Fibroblast of skin of scalp (primary cell): ENCODE measurements at places on chromosomes 3 and 15.
A peak's percentile ranks its signal among the peaks of the same experiment; 100 is the strongest.

DNA sequence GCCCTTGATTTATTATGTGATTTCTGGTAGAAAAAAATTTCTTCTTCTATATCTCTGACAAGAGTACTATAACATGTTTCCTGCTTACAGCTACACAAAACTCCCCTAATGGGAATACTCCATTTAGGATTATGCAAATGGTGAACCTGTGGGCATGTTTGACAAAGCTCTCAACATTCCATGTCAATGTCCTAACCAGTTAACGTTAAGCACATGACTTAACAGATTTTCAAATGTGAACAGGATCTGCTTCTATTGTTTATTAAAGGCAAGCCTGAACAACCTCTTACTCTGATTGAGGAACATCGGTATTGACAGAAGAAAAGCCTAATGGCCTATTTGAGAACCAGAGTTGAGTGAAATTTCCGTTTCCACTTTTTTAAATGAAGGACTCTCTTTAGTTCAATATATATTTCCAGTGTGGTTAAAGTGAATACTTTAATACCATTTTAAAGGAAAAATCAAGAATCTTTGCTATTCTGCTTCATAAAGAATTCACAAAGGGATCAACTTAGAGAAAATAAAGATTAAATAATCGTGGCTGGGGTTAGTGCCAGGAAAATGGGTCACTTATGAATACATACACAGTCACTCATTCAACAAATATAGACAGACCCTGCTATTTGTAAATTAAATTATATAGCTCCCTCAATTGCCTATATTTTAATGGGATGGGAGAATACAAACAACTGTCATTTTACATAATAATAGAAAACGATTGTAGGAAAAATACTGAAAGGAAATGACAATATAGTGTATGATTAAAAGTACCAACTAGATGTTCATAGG is 300.3 kb upstream of the CBLB start:
- DNase-seq, result no peak

DNA sequence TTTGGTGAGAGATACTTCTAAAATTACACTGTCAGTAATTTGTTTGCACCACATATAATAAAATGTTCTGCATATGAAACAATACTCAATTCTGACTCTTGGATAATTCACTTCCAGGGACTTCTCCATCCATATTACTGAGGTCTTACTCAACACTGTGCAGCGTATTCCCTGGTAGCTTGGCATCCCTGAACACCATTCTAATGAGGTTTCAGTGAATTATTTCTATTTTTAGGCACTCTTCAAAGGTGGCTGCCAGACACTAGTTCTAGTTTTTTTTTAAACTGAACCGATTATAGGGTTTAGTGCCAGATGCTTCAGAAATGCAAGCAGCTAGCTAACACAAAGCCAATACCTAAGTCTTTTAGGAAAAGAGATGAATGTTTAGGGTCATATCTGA is 283.3 kb downstream of the FEZF2 start:
- no peak for DNase-seq

DNA sequence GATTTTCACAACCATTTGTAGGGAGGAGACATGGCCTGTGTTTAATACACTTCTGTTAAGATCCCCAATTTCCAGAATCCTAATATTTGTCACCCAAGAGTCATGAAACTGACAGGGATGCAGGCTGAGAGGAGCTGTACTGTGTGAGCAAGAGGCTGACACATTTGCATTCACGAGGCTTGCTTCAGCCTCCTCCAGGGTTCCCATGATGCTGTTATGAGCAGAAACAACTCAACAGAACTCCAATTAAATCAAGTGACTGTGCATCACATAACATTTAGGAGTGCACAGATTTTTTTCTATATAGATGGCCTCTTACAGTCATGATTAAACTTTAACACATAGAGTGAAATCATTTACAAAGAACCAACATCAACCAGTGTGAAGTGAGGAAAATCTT is 292.3 kb upstream of the STT3B start:
- DNase-seq, result no peak

- DNase-seq, result no peak
These were observed 12.4 kb downstream of the CD276 start for GRCh38 chr15:73696641-73697001.

DNA sequence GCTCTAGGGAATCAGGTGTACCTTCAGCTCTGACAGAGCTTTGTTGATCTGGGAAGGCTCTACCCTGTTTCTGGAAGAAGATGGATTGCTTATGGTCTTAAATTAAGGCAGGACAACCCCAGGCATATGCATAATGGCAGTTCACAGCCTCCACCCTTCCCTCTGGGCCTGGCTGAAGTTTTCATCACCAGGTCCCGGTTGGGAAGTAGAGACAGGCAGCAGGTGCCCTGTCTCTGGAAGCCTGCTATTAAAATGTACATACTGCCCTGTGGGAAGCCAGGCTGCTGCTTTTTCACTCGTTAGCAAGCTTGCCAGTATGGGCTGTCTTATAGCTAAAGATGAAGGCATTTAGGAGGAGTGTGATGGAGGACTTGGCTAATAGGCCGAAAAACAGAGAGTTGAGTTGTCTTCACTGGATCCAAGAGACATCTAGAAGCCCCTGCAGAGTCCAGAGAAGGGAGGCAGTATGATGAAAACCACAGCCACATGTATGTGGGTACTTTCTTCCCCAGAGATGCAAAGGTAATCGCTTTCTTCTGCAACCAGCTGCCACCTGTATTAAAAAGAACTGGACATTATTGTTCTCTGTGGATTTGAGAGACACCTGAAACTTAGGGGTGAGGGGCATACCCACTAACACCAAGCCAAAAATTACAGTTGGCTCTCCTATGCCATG is 34.4 kb downstream of the ABHD2 start:
- DNase-seq, result no peak

- no peak for DNase-seq
These were observed 4.5 kb downstream of the CEP19 start for GRCh38 chr3:196707566-196707965.

DNA sequence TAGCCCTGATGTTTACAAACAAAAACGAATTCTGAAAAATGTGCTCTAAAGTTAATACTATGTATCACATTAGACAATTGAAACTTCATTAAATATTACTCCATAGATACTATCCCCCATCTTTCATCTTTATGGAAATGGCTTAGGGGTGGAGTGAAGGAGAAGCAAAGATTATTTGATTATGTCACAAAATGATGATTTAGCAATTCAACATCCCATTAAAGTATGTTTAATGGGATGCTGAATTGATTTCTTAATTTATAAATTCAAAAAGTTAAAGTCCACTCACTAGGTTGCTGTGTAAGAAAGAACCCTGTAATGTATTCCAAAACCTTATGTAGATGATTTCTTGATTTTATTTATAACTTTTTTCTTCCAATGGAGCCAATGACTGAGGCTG is 201.1 kb downstream of the WDR72 start:
- no peak for DNase-seq

GRCh38 chr15:77573802-77574201 is 58.9 kb downstream of the LINGO1 start:
- DNase-seq, result no peak

- no peak for DNase-seq
These were observed 427.8 kb downstream of the LPP start for GRCh38 chr3:188581792-188582191.

- DNase-seq, result no peak
These were observed 14.1 kb upstream of the TOPAZ1 start for GRCh38 chr3:44227632-44228031.

- no peak for DNase-seq
These were observed 27.5 kb downstream of the BTLA start for GRCh38 chr3:112471596-112472325.

- no peak for DNase-seq
These were observed 6.6 kb upstream of the MNS1 start for GRCh38 chr15:56471440-56472069.

- no peak for DNase-seq
These were observed 14.8 kb upstream of the SH3BP5 start for GRCh38 chr3:15347063-15347736.

DNA sequence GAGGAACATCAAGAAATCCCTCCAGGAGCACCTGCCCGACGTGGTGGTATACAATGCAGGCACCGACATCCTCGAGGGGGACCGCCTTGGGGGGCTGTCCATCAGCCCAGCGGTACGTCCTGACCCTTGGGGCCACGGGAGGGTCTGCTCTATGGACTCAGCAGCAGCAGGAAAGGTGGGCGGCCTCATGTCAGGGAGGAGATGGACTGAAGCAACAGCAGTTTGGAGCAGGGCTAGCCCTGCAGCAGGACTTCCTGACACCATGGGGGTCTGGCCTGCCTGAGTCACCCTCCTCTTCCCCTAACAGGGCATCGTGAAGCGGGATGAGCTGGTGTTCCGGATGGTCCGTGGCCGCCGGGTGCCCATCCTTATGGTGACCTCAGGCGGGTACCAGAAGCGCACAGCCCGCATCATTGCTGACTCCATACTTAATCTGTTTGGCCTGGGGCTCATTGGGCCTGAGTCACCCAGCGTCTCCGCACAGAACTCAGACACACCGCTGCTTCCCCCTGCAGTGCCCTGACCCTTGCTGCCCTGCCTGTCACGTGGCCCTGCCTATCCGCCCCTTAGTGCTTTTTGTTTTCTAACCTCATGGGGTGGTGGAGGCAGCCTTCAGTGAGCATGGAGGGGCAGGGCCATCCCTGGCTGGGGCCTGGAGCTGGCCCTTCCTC is 24.2 kb downstream of the HDAC11 start:
- DNase-seq, result peak; percentile 26

GRCh38 chr3:44446929-44447328 is 30.5 kb downstream of the ZNF445 start:
- DNase-seq, result no peak

GRCh38 chr3:4250064-4250463 is 53.1 kb upstream of the SETMAR start:
- no peak for DNase-seq

GRCh38 chr15:70474471-70475406 is 288.6 kb downstream of the UACA start:
- DNase-seq, result peak; percentile 94

DNA sequence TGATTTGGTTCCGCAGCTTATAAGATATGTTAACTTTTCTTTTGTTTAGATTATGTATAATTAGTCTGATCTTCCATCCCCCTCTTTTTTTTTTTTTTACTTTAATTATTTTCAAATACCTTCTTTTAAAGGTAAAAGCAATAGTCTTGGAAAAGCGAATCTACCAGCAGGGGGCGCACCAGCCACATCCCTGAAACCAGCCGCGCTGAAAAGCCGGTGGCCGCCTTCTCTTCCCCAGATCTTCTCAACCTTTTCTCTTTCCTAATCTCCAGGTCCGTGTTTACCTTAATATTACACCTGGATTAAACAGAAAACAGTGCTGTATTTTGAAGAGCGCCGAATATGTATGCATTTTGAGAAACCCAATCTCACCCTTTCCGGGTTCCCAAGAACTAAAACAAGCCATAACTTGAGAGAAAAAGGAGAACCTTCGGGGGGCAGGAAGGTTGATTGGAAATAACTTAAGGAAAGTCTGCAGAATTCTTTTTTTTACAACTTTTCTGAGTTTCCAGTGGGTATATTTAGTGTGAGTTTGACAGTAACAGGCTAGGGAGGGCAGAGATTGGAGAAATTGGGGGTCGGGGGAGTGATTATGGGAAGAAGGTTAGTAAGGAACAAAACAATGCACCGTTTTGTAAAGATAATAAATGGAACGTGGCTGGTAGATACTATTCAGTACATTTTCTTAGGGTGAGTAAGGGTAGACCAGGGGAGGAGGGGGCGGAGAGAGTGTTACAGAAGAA is 2.0 kb upstream of the SOX2 start:
- peak; percentile 54 for DNase-seq

DNA sequence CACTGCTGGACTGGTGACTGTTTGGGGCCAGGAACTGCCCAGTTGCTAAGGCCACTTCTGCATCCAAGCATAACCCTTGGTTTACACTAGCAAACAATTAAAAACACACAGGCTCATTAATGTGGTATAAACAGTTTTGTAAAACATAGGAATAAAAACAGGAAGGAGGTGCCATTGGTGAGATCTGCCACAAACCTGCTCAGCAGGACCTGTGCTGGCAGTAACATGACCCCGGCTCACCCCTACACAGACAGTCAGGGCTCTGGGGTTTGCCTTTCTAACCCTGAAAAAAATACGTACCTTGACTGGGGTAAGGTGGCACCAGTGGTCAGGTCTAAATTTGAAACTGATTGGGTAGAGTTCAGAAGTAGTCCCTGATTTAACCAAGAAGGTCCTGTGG is 76.2 kb downstream of the ATP1B3 start:
- DNase-seq, result no peak

DNA sequence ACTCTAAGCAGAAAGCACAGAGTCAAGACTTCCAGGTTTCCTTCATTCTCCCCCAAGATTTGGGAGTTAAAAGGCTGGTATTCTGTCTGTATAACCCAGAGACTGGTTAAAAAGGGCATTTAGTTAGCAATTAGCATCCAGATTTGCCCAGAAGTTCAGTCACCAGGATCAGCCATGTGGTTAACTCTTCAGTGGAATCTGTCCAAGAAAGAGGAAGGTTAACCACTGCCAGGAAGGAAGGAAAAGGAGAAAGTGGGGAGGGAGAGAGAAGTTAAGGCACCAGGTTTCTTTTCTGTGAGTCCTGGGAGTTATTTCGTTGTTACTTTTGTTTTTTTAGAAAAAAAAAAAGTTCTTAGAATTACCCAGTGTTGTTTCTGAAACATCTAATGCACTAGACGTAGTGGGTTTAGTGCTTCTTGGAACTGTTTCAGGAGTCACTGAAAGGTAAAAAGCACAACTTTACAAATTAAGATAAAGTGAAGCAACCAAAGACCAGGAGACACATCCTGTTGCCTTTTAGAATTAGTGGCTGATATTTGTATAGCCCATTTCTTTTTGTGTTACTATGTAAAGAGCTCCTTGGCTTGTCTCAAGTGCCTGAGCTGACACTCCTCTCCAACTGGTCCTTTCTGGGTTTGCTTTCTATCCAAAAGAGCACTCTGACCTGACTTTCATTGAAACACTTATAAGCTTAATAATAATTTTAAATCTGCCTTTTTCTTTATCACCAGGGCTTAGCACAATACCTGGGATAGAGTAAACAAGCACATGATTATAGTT is 128.6 kb downstream of the ABI3BP start:
- DNase-seq, result no peak

GRCh38 chr3:3065876-3066275 is 44.3 kb downstream of the IL5RA start:
- DNase-seq, result peak; percentile 27

DNA sequence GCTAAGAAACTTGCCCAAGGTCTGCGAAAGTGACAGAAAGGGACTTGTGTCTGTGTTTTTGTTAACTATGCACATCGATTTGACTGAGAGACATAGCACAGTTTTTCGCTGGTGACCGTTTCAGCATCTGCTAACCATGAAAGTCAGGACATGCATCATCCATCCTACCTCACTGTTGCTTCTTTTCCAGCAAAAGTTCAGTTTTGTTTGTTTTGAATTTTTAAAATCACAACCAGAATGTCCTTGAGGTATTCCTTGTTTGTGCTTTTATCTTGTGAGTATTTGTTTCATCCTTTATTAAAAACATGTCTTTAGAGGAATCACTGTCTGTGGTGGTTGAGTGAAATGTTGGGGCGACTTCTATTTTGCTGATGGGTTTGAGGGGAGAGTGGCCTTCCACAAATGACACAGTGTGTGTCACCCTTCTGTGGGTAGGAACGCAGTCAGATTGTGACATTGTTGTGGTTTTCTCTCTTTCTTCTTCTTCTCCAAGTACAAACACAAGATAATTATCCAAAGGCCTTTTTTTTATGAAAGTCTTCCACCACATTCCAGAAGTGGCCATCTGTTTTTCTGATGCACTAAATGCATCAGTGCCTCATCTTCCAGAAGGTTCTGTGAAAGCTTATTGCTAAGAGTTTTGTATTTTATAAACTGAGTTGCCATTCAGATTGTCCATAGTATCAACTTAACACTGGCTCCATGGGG is 214.4 kb upstream of the NR2E3 start:
- no peak for DNase-seq
